T-helper 1 cell treated with Interleukin-12 subunit alpha and Interleukin-12 subunit beta and Interleukin-4 antibody, amounts not matched to agents 30 ng/mL and 1 ng/mL, for 36 hours (primary cell): ENCODE measurements at places on chromosomes 11 and 22. TPM values are rescaled to one million over a fixed set of nuclear protein-coding genes. Genes with fewer than 3 reads are reported as not detected.

Gene HPS4
- total RNA-seq: 37.1 and 38.1 TPM in 2 replicates

Gene C22orf42
- total RNA-seq: not detected in 2 replicates

Gene PRAME
- total RNA-seq: not detected in 2 replicates

Gene ADORA2A
- total RNA-seq: 19.7 and 22.2 TPM in 2 replicates

Gene PLAAT5
- not detected in 2 replicates for total RNA-seq

Gene SMC1B
- total RNA-seq: 0.44 TPM in 2 replicates

Gene SCGB1D2
- not detected in 2 replicates for total RNA-seq

Gene SCUBE2
- not detected in 2 replicates for total RNA-seq

Gene RAB39A
- total RNA-seq: 0.12 TPM in 1 of 2 replicates, not detected in the other
